ENCODE measurements at places on chromosomes 1 and 21.

DNA sequence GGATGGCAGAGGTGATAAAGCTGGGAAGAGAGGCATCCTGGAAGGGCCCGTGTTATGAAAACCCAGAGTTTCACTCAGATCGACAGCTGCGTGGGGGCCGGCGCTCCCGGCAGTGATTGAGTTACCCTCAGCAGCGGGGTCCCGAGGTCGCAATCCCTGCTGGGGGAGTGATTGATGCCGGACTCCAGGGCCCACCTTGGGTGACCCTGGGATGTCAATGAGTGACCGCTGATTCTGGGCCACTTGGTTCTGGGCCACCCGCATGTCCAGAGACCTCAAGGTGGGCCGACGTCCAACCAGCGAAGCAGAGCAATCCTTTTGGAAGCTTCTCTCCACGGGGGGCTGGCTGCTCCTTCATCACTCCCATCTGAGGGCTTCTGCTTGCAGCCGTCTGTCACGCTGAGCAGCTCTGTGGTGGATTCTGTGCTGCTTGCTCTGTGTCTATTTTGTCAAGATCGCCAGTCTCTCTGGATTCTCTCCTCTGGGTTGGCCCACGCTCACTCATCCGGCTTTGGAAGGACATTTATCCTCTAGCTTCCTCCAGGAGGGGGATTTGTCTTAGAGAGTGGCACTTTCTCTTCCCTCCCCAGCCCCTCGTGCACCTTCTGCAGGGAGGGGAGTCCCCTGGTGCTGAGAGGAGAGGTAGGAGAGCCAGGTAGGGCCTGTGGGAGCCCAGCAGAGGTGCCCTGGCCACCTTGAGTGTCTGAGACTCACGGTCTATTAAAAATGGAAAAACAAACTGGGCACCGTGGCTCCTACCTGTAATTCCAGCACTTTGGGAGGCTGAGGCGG is 110.9 kb upstream of the C1orf174 start:
- no peak for DNase-seq

DNA sequence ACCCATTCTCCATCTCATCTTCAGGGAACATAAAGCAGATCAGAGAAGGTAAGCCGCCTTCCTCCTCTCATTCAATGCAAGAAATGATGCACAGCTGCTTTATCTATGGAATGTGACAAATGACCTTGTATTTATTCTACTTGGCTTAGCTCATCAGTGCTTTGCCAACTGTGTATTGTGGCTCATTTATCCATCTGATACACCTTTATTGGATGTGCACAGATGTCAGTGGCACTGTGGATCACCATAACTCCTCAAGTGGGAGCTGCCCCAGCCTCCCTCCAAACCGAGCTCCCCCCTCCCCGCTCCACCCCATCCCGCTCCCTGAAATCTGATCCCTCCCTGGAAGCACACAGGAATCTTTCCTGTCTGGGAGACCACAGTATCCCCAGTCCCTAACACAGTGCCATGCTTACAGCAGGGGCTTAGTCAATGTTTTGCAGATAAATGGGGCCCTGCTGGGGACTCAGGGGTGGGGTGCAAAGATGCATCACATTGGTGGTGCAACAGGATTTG is 156.0 kb upstream of the RAB4A start:
- no peak for DNase-seq

GRCh38 chr1:207362962-207363860 is 41.7 kb downstream of the CD55 start:
- no peak for DNase-seq

DNA sequence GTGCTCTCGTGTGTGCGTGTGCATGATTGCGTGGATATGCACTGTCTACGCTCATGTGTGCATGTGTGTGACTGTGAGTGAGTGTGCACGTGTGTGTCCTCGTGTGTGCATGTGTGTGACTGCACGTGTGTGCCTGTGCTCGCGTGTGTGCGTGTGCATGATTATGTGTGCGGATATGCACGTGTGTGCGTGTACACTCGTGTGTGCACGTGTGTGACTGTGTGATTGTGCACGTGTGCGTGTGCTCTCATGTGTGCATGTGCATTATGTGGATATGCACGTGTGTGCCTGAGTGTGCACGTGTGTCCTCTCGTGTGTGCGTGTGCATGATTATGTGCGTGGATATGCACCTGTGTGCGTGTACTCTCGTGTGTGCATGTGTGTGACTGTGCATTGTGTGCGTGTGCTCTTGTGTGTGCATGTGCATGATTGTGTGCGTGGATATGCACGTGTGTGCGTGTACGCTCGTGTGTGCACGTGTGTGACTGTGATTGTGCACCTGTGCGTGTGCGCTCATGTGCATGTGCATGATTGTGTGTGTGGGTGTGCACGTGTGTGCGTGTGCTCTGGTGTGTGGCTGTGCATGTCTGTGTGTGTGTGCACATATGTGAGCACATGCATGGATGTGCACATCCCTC is 2.2 kb downstream of the MMEL1 start:
- DNase-seq = no peak

GRCh38 chr1:3372317-3372716 is 82.1 kb upstream of the ARHGEF16 start:
- DNase-seq = no peak

DNA sequence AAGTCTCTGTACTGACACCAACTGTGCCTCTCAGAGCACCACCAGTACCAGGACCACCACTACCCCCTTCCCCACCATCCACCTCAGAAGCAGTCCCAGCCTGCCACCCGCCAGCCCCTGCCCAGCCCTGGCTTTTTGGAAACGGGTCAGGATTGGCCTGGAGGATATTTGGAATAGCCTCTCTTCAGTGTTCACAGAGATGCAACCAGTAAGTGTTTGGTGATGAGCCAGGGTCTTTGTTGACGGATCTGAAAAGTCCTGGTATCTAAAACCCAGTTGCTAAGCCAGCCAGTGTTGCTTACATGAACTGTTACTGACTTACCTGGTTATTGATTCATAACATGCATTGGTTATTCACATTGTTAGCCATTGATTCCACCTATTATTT is 1.1 kb downstream of the C1orf56 start:
- no peak for DNase-seq

GRCh38 chr1:201022820-201023516 is 546 bp downstream of the KIF21B start:
- DNase-seq = no peak

DNA sequence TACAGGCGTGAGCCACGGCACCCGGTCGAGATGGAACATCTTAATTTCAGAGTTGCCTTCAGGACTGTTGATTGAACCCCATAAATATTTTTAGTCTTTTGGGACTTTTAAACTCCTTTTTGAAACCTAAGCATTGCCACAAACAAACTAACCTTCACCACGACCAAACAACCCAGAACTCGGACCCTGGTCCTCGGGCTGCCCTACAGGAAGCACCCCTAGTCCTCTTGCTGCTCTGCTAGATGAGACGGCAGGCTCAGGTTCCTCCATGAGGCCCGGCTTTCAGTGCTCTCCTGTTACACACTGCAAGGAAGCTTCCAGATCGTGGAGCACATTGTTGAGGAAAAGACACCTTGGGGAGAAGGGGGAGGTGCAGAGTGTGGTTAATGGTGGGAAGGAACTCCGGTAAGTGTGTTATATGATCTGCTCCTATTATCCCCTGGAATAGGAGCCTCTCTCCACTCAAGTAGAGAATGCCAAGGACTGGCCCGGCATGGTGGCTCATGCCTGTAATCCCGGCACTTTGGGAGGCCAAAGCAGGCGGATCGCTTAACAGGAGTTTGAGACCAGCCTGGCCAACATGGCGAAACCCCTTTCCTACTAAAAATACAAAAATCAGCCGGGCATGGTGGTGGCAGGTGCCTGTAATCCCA is 5.7 kb downstream of the EPHX1 start:
- no peak for DNase-seq

DNA sequence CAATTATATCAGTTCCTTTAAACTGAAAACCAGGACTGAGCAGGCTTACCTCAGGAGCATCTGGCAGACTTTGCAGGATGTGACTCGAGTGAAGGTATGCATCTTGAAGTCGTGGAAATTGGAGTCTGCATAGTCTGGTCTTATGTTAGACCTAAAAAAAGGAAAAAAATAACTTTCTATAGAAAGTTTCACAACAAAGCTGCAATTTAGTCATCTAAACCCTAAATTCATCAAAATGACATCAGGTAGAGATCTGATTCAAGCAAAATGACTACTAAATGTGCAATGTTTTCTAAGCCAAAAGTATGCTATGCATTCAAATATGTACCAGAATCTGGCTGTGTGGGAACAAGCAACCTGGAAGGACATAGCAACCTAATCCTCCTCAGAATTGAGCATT is 260.1 kb downstream of the VAV3 start:
- no peak for DNase-seq

DNA sequence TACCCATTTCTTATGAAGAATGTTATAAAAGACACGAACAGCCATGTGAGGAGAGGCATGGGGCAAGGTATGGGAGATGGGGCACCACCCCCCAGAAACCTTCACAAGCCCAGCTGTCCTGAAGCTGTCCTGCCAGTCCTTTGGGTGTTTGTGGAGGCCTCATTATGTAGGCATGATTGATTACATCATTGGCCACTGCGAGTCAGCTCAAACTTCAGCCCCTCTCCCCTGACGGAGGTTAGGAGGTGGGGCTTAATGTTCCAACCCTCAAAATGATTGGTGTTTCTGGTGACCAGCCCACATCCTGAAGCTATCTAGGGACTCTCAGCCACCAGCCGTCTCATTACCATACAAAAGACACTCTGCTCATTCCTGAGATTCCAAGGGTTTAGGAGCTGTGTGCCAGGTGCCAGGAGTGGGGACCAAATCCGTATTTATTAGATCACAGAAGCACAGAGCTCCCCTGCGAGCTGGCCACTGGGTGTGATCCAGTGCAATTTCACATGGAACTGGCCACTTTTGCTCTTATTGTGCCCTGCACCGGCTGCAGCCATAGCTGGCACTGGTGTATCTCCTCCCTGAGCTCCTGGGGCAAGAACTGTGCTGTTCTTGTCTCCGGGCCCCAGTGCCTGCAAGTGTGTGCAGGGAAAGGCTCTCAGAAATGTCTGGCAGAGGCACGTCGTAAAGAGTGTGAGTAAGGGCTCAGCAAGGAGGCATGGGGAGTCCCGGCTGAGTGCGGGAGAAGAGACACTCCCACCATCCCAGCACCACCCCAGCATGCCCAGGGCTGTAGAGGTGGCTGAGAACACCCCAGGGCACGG is 10.5 kb downstream of the KIAA1614 start:
- no peak for DNase-seq

DNA sequence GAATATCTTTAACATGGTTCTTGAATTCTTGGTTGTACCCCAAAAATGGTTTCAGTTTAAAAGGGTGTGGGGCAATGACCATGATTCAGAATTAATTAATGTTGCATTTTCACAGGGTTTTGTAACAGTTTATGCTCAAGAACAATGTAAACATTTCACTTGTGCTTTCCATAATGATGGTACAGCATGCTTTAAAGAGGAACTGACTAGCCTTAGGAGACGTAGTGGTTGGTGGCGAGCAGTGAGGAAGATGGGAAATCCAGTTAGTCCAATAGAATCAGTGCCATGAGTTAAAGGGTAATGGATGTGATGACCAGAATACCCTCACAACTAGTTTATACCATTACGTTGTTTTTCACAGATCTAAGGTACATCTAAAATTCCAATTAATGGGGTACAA is 138.0 kb downstream of the HS2ST1 start:
- DNase-seq = no peak

GRCh38 chr1:163422738-163423404 is 101.1 kb downstream of the NUF2 start:
- DNase-seq = no peak

DNA sequence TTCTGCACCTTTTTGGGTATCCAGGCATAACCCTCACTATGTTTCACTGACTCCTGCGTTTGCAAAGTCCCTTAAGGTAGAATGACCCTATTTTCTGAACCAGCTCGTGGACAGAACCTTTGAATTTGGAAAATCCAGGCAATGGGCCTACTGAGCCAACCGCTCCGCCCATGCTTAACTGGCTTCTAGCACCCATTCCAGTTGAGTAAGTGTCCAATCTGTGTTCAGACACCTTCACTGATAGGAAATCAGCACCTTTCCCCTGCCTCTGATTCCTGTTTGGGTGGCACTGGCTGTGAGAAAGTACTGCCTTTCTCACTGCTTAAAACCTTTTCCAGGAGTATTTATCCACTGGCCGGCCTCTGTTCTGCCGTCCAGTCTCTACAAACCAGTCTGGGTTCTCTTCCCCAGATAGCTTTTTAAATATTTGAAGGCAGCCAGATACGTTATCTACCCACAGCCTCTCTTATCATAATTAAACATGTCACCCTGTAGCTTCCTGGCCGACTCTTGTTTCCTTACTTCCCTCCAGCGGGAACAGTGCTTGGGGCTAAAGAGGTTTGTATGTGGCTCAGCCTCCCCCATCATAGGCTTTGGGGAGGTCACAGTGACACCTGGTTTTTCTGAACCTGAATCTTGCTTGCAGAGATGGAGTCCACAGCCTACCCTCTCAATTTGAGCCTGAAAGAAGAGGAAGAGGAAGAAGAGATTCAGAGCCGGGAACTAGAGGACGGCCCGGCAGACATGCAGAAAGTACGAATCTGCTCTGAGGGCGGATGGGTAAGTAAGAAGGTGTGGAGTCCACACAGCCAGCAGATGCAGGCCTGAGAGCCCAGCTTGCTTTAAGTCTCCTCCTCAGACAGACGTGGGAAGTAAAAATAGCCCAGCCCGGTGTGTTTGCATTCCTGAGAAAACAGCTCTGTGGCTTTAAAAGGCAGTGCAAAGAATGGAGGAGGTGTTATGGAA is 1.3 kb downstream of the POGK start:
- no peak for DNase-seq

- no peak for DNase-seq
These were observed 284.0 kb downstream of the DUSP10 start for GRCh38 chr1:221457685-221458446.
